Kidney epithelial cell (primary cell): ENCODE measurements at places on chromosomes 13 and 19. TPM values are rescaled to one million over a fixed set of nuclear protein-coding genes. Genes with fewer than 3 reads are reported as not detected.
A peak's percentile ranks its signal among the peaks of the same experiment; 100 is the strongest.

ZNF506 gene
- total RNA-seq: 16.9 and 19.5 TPM in 2 replicates

GRCh38 chr13:27403203-27403678 is 21.2 kb upstream of the GTF3A start:
- no peak for DNase-seq

DNA sequence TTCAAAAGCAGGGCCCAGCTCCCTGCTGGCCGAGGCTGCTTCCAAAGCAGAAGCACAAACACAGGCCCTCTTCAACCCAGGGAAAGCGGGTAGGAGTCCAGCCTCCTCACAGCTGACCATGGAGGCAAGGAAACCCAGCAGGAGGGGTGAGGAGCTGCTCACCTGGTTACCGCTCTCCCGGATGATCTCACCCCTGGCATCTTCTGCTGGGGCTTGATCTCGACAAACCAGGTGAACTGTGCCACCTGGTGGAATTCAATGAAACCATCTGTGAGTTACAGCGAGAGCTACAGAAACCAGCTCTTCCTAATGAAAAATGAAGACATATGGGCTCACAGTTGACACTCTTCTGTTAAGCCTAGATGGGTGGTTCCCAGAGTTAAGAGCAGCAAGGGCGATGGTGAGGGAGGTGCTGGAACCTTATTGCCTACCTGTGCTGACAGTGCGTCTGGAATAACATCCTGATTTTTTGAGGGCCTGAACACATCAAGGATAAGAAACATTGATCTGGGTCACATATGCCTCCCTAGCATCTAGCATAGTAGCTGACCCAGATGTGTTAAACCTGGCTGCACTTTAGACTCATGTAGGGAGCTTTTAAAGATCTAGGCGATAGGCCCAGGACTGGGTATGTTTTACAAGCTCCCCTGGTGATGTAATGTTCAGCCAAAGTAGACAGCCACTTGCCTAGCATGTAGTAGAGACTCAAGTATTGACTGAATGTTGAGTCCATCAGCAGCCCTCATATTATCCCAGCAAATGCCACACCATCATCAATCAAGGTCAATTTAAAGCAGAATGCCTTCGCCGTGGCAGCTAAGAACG is 6.1 kb downstream of the DHRS12 start:
- DNase-seq: no peak

GRCh38 chr19:42122691-42123607 is 9.3 kb downstream of the POU2F2 start:
- no peak for DNase-seq

DNA sequence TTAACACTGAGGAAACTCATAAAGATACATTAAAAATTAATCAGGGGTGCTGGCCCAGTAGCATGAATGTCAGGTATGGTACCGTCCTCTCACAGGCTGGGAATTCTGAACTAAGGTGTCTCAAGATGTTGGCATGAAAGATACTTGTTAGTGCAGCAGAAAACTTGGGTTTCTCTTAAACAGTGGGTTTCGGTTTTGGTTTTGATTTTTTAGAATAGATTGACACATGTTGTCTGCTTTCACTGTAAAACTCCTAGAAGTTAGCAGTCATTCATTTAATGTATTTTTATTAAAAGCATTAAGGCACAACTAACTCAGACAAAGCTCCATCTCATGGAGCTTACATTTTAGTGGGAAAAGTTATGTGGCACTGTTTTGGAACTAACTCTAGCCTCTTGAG is 3.5 kb upstream of the OBI1 start:
- no peak for DNase-seq

DNA sequence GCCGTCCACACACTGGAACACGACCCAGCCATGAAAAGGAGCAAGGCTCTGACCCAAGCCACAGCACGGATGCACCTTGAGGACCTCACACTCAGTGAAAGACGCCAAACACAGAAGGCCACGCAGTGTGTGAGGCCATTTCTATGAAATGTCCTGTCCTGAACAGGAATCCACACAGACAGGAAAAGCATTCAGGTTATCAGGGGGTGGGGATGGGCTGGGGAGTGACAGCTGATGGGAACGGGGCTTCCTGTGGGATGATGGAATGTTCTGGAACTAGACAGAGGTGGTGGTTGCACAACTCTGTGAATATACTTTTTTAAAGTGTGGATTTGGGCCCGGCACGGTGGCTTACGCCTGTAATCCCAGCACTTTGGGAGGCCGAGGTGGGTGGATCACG is 30.6 kb downstream of the GPX4 start:
- DNase-seq: no peak

DNA sequence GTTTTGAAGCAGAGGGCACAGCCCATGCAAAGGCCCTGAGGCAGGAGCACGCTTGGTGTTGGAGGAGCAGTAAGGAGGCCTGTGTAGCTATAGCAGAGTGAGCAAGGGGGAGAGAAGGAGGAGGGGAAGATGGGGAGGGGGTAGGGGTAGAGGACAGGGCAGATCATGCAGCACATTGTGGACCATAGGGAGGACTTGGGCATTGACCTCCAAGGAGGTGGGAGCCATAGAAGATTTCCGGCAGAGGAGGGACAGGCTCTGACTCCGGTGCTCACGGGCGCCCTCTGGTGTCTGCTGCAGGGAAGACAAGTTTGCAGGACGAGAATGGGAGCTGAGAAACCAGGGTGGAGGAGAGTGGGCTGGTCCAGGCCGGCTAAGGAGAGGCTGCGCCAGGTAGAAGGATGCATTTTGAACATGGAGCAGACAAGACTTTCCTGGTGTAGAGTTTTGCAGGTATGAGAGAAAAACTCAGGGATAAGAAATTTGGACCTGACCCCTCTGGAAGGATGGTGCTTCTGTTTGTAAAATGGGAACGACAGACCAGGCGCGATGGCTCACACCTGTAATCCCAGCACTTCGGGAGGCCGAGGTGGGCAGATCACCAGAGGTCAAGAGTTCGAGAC is 13.7 kb upstream of the CREB3L3 start:
- no peak for DNase-seq

DNA sequence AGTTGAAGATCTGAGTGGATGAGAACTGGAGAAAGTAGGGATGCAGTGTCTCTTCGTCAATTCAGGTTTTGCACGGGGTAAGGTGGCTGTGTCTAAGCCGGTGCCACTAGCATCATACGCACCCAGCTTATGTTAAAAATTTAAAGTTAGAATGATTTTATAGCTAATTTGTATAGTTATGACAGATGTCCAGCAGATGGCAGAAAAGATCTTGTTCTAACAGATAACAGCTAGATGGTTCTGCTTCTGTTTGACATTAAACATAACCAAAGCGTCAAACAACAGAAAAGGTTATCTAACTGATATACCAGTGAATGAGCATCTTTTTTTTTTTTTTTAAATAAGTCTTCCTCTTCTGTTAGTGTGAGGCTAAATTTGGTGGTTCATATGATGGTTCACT is 18.8 kb upstream of the EDDM13 start:
- peak; percentile 19 for DNase-seq

DNA sequence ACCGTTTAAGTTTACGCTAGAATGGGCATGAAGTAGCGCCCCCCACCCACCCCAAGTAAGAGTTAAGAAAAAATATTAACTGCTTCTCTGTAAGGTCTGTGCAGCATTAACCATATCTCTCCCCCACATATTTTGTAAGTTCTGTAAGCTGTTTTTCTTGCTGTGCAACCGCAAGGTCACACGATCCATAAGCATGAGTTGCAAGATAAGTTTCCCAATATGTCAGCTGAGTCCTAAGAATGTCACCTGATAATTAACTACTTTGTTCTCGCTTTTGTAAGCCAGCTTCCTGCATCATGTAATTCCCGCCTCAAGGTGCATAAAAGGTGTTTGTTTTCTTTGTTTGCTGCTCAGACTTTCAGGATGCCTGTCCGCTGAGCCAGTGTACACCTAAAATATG is 187.0 kb downstream of the MYO16 start:
- DNase-seq: peak; percentile 77
